Smooth muscle cell of bladder (primary cell): ENCODE measurements at places on chromosomes 6 and 20. TPM values are rescaled to one million over a fixed set of nuclear protein-coding genes. Genes with fewer than 3 reads are reported as not detected.

The WFDC12 gene
- total RNA-seq, result not detected in 2 replicates

The FILIP1 gene
- 0.14 and 0.28 TPM in 2 replicates for total RNA-seq

The KCNK15 gene
- 0.28 and 0.83 TPM in 2 replicates for total RNA-seq

The IMPG1 gene
- total RNA-seq, result not detected in 2 replicates

The PNPLA1 gene
- under 0.01 TPM in 1 of 2 replicates, not detected in the other for total RNA-seq

The BPIFB2 gene
- total RNA-seq, result not detected in 2 replicates

The FKBP1A gene
- total RNA-seq, result 93.2 and 97.1 TPM in 2 replicates

The TAGAP gene
- not detected in 2 replicates for total RNA-seq

The TUBB1 gene
- total RNA-seq, result under 0.01 TPM in 1 of 2 replicates, not detected in the other

The ADGB gene
- not detected in 2 replicates for total RNA-seq

The COL9A3 gene
- total RNA-seq, result 0.57 and 0.74 TPM in 2 replicates

The CYB5R4 gene
- total RNA-seq, result 2.8 and 3.3 TPM in 2 replicates

The SIRPB1 gene
- 0.71 TPM in 1 of 2 replicates, not detected in the other for total RNA-seq
